ENCODE measurements at places on chromosomes 1 and 21.

GRCh38 chr1:52955129-52955970, 28.3 kb downstream of the SCP2 start:
- no peak for DNase-seq

DNA sequence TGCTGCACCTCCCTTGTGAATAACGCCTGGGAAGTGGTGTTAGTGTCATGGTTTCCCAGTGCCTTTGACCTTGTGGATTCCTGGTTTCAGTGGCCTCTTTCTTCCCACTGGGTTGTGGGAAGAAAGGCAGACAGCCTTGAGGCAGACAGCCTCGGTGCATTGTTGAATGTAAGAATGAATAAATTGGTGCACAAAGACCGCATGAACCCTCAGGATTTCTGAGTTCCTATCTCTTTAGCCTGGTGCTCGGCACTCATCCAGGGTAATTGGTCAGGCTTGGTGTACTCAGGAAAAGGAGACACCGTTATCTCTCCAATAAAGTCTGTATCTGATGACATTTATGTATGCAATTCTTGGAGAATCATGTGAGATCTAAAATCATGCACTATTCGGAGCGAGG, 5.1 kb downstream of the ZNF362 start:
- no peak for DNase-seq

DNA sequence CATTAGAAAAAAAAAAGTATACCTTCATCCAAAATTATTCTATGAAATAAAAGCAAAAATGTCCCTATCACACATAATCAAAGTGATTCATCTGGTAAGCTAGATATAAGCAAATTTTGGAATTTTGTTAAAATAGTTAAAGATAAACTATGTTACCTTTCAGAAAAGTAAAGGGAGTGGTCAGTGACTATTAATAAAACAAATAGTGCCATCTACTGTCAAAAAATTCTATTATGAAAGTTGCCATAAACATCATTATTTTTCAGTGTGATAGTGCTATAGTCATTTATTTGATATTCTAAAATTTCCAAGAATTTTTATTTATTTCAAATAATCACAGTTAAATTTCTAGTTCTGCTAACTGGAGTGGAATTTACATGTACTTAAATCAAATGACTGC, 803.7 kb downstream of the KCNT2 start:
- no peak for DNase-seq

DNA sequence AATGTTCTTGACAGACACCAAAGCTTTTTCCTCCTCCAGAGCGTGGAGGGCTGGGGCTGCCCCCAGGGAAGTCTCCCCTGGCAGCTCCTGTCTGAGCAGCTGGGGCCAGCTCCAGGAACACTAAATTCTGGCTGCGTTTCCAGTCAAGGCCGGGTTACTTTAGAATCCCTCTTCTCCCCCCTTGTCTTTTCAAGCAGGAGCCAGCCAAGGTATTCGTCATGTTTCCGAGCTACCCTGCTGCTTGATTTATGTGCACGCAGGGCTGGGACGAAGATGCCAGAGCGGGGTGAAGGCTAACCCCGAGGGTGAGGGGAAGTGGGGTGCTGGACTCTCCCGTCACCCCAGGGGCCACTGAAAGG, 68.1 kb upstream of the ANGPTL1 start:
- peak; percentile 54 for DNase-seq

- DNase-seq: no peak
Observed at GRCh38 chr1:48610628-48611542, 138.9 kb upstream of the SPATA6 start.

DNA sequence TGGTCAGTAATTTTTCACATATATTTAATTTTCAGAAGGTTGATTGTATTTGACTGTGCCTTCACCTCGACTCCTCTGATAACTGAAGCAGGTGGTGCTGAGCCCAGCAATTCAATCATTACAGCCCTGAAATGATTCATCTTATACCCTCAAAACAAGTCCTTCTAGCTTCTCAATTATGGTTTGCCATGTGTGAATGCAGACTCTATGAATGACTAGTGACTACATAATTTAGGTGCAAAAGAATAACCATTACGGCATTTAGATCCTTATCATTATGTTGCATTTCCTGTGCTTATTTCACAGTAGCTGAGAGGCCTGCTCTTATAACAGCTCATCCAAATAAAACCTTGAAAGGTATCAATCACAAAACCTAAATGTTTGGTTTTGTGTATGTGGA, 54.0 kb upstream of the COL11A1 start:
- no peak for DNase-seq

- DNase-seq: no peak
Observed at GRCh38 chr1:77401384-77401783, 119.6 kb downstream of the AK5 start.

DNA sequence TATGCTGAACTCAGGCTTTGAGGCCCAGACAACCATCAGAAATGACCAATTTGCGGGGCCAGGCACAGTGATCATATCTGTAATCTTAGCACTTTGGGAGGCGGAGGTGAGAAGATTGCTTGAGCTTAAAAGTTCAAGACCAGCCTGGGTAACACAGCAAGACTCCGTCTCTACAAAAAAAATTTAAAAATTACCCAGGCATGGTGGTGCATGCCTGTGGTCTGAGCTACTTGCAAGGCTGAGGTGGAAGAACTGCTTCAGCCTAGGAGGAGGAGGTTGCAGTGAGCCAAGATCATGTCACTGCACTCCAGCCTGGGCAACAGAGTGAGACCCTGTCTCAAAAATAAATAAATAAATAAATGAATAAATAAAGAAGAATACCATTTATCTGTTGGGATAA, 156.5 kb downstream of the EIF4G3 start:
- DNase-seq: no peak

GRCh38 chr1:22318279-22318981, 133.2 kb upstream of the ZBTB40 start:
- peak; percentile 24 for DNase-seq

GRCh38 chr1:158942490-158942889, 11.1 kb downstream of the PYHIN1 start:
- DNase-seq: no peak

- DNase-seq: no peak
Observed at GRCh38 chr21:18026359-18026758, 207.2 kb upstream of the C21orf91 start.

DNA sequence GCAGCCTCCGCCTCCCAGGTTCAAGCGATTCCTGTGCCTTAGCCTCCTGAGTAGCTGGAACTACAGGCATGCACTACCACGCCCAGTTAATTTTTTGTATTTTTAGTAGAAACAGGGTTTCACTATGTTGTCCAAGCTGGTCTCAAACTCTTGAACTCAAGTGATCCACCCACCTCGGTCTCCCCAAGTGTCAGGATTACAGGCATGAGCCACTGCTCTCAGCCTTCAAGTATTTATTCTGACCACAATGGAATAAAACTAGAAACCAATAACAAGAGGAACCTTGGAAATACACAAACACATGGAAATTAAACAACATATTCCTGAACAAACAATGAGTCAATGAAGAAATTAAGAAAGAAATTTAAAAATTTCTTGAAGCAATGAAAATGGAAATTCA, 32.7 kb upstream of the DR1 start:
- no peak for DNase-seq

- DNase-seq: no peak
Observed at GRCh38 chr1:62516600-62516999, 79.8 kb downstream of the USP1 start.
